Activated CD4-positive, alpha-beta memory T cell treated with anti-CD3 and anti-CD28 coated beads, Interleukin-2, amount 10 ng/mL, durations not matched to agents 7 days and 5 days (primary cell): ENCODE measurements at places on chromosomes 1 and 21. TPM values are rescaled to one million over a fixed set of nuclear protein-coding genes. Genes with fewer than 3 reads are reported as not detected.

Gene RIMS3
- total RNA-seq, result 5.6 TPM

Gene GSTM1
- not detected for total RNA-seq

Gene SH2D1B
- not detected for total RNA-seq

Gene ZCCHC17
- total RNA-seq, result 21.0 TPM

Gene NT5C1A
- total RNA-seq, result not detected

Gene SLC45A1
- 0.25 TPM for total RNA-seq

Gene C1orf185
- not detected for total RNA-seq

Gene CENPF
- total RNA-seq, result 135 TPM
